Activated T-cell treated with anti-CD3 and anti-CD28 coated beads for 4 hours (primary cell): ENCODE measurements at places on chromosomes 1 and 21.
A peak's percentile ranks its signal among the peaks of the same experiment; 100 is the strongest.

DNA sequence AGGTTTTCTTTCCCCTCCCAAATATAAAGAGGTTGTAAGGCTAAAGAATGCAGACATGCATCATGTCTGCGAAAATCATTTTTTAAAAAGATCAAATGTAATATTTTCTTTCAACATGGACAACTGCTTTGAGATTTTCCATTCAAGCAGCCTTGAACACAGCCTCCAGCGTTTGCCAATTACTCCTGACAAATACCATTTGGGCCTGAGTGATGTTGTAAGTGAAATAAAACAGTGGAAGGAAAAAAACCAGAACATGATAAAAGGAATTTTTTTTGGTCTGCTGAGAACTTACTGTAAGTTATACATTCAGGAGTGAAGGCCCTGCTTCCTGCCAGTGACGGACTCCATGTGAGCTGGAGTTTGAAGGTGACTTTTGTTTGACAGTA, 37.2 kb downstream of the SETD4 start:
- DNase-seq, result no peak

- no peak for DNase-seq
These were observed 525.0 kb downstream of the PTPRU start for GRCh38 chr1:29761159-29761928.

DNA sequence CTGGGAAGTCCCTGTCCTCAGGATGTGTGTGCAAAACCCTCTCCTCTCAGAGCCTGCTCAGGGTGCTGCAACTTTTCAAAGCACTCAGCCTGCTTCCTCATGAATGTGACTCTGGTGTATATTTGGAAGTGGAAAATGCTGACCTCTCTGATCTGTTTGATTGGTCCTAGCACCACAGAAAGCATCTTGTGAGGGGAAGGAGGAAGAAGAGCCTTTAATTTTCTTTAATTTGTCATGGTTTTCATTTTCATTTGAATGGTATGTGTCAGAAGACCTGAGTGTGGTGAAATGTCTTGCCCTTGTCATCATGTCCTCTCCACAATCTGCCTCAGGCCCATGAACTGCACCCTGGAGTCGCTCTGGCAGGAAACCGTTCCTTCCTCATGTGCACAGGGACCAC, 383.5 kb downstream of the NTNG1 start:
- DNase-seq, result no peak

GRCh38 chr1:23555270-23555985, 3.9 kb downstream of the ID3 start:
- no peak for DNase-seq

DNA sequence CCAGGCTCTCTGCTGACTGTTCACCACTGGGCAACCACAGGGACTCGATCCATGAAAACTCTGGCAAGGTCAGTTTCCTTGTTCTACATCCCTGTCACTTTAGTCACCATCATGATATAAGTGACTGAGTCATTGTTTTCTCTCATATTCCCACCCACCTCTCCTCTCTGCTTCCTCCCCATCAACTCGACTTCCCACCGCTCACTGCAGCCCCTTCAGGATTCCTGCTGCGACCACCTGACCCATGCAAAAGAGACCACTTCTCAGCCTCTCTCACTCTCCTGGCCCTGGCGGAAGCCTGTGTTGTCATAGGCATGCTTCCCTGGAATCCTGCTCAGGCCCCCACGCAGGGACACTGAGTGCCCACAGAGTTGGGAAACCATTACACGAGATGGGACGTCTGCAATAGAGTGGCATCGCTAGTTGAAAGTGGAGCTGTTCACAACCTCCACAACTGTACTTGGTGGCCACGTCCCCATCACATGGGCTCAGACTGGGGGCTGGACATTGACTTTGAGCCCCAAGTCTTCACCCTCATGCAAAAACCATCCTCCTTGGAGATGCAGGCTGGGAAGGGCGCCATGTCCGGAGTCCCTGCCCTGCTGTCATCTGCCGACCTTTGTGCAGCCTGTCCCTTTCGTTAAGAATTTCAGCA, 1.8 kb upstream of the TFF2 start:
- no peak for DNase-seq

- peak; percentile 59 for DNase-seq
These were observed 182.6 kb downstream of the VAV3 start for GRCh38 chr1:107782217-107782845.

DNA sequence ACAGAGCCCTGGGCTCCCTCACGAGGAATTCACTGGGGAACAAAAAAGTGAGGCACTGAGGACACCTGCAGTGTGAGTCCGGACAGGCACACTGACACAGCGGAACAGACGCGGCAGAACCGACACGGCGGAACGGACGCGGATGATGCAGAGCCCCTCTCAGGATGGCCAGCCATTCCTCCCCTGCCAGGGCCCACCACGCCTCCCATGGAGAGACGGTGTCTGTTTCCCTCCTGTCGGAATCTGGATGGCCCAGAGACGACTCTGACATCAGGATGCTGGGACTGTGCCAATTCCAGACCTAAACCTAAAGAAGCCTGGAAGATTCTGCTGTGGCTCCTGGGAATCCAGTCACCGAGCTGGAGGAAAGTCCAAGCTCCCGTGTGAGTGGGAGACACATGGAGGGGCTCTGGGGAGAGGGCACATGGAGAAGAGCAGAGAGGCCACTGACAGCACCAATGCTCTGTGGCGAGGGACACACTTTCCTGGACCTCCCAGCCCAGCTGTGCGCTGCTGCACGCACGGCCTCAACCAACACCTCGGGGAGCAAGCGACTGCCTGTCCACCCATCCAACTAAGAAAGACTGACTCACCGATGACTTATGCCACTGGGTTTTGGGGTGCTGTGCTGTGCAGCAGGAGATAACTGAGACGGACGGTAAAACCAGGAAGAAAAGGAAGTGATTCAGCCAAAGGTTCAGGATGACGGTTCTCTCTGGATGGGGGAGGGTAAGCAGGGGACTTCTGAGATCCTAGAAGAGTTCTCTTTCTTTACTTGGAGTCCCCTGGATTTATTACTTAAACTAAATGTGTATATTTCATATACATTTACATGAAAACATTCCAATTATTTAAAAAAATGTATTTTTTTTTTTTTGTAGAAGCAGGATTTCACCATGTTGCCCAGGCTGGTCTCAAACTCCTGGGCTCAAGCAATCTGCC, 23.3 kb downstream of the ZBTB17 start:
- DNase-seq, result no peak

GRCh38 chr1:41122851-41123518, 101.5 kb upstream of the SLFNL1 start:
- no peak for DNase-seq

GRCh38 chr1:67323087-67323486, 15.4 kb downstream of the IL12RB2 start:
- DNase-seq, result no peak

DNA sequence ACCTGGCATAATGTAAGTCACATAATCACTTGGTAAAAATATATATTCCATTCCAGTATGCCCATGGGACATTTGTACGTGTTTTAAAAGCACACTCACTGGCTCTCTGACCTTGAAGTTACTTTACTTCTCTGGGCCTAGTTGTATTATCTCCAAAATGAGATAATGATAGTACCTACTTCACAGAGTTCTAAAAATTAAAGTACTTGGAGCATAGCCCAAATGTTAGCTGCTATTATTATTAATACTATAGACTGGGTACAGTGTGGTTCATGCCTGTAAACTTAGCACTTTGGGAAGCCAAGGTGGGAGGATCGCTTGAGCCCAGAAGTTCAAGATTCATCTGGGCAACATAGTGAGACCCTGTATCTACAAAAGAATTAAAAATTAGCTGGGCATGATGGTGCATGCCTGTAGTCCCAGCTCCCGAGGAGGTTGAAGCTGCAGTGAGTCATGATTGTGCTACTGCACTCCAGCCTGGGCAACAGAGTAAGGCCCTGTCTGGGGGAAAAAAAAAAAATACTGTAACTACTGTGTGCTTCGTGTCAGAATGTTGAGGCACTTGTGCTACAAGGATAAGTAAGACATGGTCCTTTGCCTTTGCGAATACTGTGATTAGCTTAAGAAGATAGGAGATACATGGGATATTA, 45.7 kb downstream of the TDRD5 start:
- no peak for DNase-seq

DNA sequence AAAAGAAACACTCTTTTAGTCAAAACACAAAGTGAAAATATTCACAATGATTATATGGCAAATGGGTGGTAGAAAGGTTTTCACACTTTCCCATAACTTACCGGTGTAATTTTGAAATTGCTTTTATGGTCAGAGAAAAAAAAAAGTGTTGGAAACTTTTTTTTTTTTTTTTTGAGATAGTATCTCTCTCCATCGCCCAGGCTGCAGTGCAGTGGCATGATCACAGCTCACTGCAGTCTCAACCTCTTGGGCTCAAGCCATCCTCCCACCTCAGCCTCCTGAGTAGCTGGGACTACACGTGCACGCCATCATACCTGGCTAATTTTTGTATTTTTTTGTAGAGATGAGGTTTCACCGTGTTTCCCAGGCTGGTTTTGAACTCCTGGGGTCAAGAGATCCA, 3.3 kb downstream of the IFNGR2 start:
- DNase-seq, result no peak

- no peak for DNase-seq
These were observed 30.4 kb downstream of the TMEM63A start for GRCh38 chr1:225851805-225852204.

DNA sequence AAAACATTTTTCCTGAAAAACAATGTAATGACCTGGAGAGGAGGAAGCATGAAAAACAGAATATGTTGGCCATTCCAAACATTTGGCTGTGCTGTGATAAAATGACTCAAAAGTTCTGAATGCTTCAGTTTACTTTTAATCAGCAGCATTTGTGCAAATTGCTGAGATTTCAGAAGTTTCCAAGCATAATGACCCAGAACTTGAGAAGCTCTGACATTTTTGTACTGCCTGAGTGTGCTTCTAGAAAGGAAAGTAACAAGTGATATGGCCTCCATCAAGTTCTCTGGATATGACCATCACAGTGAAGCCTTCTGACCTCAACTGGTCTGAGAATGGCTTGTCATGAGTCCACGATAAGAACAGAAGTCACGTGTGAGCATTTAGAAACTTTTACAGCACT, 283.4 kb upstream of the ZRANB2 start:
- DNase-seq, result no peak

- DNase-seq, result no peak
These were observed 3.1 kb upstream of the NCF2 start for GRCh38 chr1:183593356-183593755.

DNA sequence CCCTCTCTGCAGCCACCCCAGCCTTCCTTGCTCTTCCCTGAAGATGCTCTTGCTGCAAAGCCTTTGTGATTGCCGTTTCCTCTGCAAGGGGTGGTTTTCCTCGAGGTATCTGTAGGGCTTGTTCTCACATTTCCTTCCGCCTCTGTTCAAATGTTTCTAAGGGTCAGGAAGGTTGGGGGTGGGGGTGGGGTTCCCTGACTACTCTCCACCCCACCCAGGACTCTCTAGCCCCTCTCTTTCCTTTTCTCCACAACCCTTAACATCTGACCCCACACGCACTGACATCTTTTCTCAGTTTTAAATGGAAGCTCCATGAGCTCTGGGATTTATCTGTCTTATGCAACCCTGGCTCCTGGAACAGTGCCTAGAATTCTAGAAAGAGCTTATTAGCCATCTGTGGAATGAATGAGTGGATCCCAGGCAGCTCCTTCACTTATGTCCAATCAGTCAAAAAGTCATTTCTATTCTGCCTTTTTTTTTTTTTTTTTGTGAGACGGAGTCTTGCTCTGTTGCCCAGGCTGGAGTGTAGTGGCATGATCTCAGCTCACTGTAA, 27.3 kb upstream of the ZNF362 start:
- DNase-seq, result no peak
